WTC11 (cell line): ENCODE measurements at places on chromosomes 11 and 22. TPM values are rescaled to one million over a fixed set of nuclear protein-coding genes. Genes with fewer than 3 reads are reported as not detected.

The ATL3 gene
- 28.8 to 32.8 TPM (median 32.1 TPM) in 3 replicates for total RNA-seq

The CD3E gene
- total RNA-seq, result 0.85 to 1.0 TPM (median 0.87 TPM) in 3 replicates

The CASP5 gene
- not detected in 3 replicates for total RNA-seq

The ALDH3B1 gene
- 0.30 to 0.53 TPM (median 0.46 TPM) in 3 replicates for total RNA-seq

The TNNT3 gene
- not detected in 3 replicates for total RNA-seq

The GRAMD1B gene
- total RNA-seq, result 22.1 to 31.5 TPM (median 23.3 TPM) in 3 replicates

The KCNJ1 gene
- total RNA-seq, result 0.07 to 0.24 TPM (median 0.16 TPM) in 3 replicates

The SIAE gene
- 4.4 to 4.9 TPM (median 4.8 TPM) in 3 replicates for total RNA-seq
